AG10803 (cell line): ENCODE measurements at places on chromosomes 2 and 18.

GRCh38 chr2:72212486-72212855 is 64.8 kb upstream of the CYP26B1 start:
- no peak for DNase-seq

DNA sequence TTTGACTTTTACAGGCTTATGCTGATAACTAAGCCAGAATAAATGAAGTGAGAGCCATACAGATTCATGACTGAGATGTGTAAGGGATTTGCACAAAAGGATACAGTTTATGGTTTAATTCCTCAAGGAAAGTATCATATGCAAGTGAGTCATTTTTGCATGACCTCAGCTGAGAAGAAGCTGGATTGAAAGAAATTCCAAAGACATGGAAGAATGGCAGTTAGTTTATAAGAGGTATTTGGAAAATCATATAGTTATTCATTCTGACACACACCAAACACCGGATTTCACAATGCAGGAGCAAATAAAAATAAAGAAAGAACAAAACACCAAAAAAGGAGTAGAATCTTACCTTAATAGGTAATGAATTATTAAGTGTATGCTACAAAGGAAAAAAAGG is 83.2 kb upstream of the RND3 start:
- peak; percentile 91 for DNase-seq

DNA sequence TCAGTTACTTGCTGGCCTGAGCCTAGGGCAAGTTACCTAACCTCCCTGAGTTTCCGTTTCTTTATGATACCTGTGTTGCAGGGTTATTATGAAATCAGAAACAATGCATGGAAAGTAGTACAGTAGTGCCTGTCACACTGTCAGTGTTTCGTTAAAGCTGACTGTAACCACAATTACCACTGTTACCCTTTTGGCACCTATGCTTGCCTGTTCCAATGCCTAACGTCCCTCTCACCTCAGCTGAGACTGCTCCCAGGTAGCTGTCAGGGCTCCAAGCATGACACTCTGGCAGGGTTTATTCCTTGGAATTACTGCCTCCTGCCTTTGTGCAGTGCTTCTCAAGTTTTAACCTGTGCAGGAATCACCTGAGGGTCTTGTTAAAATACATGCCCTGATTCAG is 135.2 kb upstream of the RBMS1 start:
- DNase-seq: no peak

DNA sequence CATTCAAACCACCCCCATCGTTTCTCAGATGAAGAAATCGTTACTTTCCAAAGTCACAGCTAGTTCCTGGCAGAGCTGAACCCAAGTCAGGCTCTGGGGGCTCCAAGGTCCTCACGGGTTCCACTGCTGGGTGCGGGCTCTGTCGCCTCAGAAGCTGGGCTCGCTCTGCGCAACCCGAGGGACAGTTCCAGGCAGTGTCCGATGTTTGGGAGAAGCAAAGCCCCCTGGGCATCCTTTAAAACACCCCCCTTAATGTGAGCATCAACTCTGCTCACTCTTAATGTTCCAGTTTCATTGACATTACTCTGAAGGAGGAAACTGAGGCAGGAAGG is 796 bp downstream of the AOX1 start:
- no peak for DNase-seq

- peak; percentile 49 for DNase-seq
These were observed 179.4 kb upstream of the SESTD1 start for GRCh38 chr2:179444056-179444455.

DNA sequence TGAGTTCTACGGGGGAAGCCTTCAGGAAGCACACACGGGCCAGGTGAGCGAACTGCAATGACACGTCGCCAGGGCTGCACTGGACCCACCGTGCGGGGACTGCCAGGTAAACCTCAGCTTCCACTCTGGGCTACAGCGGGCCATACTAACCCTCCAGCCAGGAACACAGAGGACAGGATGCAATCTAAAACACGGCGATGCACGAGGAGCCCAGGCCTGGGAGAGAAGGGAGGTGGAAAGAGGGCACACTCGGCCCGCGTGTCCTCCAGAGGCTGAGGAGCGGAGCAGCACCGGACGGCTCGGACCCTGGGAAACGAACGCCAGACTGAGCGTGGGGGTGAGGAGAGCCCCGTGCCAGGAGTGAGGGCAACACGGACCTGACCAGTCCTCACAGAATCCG is 69.3 kb downstream of the HDAC4 start:
- no peak for DNase-seq

DNA sequence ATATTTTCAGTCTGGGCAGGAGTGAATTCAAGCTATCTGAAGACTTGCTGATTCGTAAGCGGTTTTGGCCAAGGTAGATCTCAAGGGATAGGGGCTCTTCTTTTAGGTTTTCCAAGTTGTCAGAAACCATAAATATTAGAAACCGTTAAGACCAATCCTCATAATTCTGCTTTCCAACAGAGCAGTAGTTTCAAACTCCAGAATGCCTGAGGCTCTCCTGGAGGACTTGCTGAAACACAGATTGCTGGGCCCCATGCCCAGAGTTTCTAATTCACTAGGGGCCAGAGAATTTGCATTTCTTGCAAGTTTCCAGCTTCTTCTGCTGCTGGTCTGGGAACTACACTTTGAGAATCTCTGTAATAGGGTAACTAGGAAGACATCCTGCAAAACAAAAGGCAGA is 1855.7 kb upstream of the CELF4 start:
- DNase-seq: no peak

- no peak for DNase-seq
These were observed 113.5 kb downstream of the ESCO1 start for GRCh38 chr18:21486905-21487437.
